ENCODE measurements at places on chromosomes 7 and 10.

- no peak for DNase-seq
Measured at GRCh38 chr7:38257350-38257677, 16.1 kb downstream of the TARP start.

- DNase-seq, result peak; percentile 16
Measured at GRCh38 chr10:97234400-97234799, 48.6 kb upstream of the SLIT1 start.

- no peak for DNase-seq
Measured at GRCh38 chr7:40232242-40232893, 97.6 kb downstream of the SUGCT start.

DNA sequence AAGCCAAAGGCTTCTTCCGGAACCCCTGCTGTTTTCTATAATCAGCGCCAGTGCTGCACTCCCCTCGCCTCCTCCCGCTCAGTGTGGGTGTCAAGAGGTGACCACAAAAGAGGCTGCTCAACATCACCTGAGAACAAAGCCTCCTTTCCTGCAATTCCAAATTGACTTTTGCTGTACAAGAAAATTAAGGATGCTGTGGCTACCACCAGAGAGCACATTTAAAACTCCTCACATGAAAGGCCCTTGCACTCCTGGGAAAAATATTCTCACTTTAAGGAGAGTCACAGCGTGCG is 96.4 kb downstream of the HIPK2 start:
- no peak for DNase-seq

GRCh38 chr10:110225441-110225755 is 18.0 kb downstream of the MXI1 start:
- no peak for DNase-seq

GRCh38 chr7:76269895-76270294 is 32.6 kb upstream of the HSPB1 start:
- no peak for DNase-seq

GRCh38 chr7:99381664-99382075 is 7.1 kb downstream of the ARPC1B start:
- no peak for DNase-seq

DNA sequence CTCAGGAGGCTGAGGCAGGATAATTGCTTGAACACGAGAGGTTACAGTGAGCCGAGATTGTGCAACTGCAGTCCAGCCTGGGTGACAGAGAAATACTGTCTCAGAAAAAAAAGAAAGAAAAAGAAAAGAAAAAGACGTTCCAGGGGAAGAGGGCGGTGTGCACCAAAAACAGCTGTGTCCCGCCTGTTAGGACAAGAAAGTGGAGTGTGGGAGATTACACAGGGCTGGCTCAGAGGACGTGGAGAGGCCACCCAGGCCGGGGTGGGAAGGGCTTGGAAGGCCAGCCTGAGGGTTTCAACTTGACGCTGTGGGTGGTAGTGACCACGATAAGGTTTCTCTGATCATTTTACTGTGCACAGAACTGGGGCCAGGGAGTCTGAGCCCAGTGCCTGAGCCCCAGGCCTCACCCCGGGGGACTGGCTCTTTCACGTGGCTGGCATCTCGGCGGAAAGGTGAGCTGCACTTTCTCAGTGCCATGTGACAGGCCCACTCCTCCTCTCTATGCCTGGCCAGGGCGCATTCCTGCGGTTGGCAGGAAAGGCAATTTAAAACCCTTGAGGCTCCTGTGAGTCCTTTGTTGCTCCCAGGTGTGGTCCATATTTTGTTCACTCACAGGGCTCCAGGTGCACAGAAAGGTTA is 13.9 kb downstream of the RHBDD2 start:
- no peak for DNase-seq

- DNase-seq, result no peak
Measured at GRCh38 chr7:1646957-1647891, 22.9 kb upstream of the ELFN1 start.

- no peak for DNase-seq
Measured at GRCh38 chr7:90766814-90767564, 170.9 kb downstream of the CDK14 start.

DNA sequence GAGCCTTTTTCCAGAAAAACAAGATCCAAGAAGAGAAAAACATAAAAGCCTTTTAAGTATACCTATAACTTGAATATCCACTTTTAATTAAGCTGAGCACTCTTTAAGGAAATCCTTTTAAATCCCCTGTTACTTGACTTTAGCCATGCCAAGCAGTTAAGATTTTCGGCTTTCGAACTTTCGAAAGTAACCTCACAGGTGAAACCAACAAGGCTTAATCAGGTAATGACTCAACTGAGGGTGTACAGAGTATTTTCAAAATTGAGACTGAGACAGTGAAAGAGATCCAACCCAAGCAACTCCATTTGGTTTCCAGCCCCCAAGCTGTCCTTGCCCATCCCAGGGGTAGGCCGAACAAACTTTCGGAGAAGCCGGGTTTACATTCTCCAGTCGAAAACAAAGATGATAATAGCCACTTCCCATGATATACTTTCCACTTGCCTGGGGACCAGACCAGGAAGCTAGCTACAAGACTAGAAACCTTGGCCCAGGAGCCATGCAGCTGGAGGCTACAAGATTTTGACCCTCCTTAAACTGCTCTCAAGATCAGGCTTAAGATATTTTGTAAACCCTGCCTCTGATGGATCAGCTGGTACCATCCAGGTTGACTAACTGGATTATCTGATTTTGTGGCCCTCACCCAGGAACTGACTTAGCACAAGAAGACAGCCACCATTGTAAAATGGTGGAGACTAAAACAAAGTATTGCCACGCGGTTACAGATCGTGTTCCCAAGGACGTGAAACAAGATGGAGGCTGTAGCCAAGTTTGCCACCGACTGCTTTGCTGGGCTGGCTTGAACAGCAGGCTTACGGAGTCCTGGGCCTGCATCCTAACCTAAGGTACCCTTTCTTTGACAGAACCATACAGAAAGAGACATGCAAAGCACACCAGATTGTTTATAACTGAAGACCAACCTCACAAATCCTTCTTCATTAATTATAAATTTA is 32.3 kb downstream of the C1GALT1 start:
- no peak for DNase-seq

DNA sequence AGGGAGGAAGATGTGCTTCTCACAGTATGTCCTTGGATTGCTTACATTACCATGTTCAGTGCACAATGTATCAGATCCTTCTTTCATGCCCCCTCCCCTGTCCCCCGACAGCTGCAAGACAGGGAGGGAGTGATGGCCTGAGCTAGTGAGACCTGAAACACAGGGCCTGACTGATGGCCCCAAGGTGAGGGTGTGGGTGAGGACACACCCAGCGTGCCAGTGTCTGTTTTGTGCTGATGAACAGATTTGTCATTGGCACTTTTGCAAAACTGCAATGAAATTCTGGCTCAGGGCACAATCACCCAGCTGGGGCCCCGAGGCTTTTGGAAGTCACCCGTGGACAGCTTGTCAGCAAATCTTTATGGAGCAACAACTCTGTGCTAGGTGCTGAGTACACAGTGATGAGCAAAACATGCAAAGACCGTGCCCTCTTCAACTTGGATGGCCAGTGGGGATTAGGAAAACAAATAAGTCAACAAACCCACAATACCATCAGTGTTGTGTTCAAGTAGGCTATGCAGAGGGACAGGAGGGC is 59.4 kb upstream of the EMX2 start:
- no peak for DNase-seq

DNA sequence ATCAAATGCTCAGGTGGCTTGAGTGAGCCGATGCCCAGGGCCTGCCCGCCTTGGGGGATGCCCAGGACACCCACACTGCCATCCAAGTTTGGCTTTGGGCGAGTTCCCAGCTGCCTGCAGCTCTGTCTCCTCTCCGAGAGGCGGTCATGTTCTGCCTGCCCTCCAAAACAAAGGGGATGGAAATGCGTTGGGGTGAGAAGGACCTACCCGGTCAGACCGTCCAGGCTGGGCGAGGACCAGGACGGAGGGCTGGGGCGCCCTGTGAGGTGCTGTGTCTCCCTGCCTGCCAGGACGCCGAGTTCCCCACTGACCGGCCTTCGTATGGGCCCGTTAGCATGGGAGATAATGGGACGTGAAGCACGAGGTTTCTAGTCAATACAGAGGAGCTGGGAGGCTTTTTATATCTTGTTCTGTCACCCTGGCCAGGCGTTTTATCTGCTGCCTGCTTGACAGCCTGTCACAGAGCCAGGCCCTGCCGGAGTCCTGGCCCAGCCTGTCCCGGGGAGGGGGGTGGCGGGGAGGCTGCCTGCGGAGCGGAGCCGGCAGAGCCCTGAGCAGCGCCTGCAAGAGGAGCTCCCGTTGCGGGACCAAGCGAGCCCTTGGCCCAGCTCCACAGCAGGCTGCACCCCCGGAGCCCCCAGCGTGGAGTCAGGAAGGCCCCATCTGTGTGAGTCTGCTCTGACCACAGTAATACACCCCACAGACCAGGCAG is 22.0 kb upstream of the ELFN1 start:
- no peak for DNase-seq

DNA sequence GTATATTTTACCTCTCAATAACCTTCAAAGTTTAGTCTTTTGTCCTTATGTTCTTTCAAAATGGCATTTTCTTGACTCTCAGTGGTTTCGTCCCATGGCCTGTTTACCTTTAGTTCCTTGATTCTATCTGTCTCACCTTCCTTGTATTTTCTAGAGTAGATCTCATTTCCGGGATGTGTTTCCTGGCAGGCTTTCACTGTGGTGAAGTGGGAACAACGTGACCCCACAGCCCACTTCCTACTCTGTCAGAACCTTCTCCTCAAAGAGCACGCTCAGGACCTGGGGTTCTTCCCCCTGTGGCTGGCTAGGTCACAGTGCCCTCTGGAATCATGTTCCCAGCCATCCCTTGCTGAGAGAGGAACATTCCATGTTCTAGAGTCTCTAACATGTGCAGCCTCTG is 129.9 kb upstream of the ZNF32 start:
- DNase-seq, result no peak

- DNase-seq, result no peak
Measured at GRCh38 chr10:24231200-24231599, 22.3 kb downstream of the KIAA1217 start.

GRCh38 chr7:155918720-155919390 is 106.6 kb upstream of the SHH start:
- DNase-seq, result no peak

DNA sequence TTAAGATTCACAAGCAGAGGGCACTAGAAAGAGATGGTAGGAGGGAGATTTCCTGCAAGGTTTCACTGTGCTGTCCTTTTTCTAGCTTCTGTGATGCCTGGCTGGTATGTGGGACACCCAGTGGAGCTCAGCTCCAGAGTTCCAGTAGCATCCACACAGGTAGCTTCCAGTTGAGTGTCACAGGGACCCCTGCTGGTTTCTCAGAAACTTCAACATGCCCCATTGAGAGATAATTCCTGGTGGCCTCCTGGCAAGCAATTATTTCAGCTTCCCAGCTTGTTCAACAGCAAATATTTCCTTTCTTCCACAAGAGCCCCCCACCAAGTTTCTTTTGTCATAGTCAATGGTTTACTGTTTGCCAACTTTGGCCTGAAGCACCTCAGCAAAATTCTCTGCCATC is 858.7 kb downstream of the REEP3 start:
- DNase-seq, result no peak

GRCh38 chr7:145168427-145168826 is 332.6 kb upstream of the TPK1 start:
- no peak for DNase-seq

GRCh38 chr10:115854740-115855435 is 418.1 kb downstream of the GFRA1 start:
- no peak for DNase-seq

DNA sequence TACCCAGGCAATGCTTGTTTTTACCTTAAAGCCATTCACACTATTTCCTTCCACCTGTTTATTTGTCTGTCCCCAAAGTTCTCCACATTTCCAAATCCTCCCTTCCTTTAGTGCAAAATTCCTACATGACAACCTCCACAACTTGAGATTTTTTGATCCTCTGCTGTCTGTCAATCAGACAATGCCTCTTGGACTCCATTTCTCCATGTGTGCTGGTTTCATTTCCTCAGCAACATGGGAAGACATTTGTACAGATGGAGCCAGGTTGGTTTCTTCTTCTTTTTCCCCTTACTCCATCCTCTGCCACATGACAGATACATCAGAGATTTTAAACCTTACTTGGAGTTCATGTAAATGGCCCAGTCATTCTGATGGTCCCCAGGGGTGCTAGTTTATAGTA is 19.1 kb upstream of the GIMAP2 start:
- no peak for DNase-seq

DNA sequence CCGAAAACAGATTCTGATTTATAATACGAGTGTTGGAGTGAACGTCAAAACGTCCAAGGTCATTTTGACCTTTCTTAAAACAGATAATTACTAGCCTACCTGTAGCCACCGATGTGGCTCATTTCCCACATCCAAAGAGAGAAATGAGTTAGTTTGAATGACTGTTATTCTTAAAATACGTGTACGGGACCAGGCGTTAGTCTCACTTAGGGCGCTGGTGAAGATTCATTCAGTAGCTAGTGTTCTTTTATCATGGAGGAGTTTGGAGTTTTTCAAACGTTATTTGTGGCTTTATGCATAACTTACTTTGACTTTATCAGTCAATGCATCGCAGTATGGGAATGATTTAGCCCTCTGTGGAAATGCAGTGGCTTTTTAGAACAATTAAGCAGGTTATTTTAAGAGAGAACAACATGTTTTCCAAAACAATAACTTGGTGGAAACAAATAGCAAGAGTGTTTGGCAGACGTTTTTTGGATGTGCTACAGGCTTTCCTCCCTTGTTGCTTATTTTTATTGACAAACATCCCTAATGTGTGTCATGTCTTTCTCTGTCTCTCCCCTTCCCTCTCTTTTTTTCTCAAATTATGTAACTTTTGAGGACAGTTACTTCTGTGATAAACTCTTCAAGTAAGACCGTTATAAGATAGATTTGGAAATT is 1.6 kb downstream of the BICC1 start:
- no peak for DNase-seq

GRCh38 chr7:45863715-45864114 is 9.2 kb downstream of the CCDC201 start:
- no peak for DNase-seq

DNA sequence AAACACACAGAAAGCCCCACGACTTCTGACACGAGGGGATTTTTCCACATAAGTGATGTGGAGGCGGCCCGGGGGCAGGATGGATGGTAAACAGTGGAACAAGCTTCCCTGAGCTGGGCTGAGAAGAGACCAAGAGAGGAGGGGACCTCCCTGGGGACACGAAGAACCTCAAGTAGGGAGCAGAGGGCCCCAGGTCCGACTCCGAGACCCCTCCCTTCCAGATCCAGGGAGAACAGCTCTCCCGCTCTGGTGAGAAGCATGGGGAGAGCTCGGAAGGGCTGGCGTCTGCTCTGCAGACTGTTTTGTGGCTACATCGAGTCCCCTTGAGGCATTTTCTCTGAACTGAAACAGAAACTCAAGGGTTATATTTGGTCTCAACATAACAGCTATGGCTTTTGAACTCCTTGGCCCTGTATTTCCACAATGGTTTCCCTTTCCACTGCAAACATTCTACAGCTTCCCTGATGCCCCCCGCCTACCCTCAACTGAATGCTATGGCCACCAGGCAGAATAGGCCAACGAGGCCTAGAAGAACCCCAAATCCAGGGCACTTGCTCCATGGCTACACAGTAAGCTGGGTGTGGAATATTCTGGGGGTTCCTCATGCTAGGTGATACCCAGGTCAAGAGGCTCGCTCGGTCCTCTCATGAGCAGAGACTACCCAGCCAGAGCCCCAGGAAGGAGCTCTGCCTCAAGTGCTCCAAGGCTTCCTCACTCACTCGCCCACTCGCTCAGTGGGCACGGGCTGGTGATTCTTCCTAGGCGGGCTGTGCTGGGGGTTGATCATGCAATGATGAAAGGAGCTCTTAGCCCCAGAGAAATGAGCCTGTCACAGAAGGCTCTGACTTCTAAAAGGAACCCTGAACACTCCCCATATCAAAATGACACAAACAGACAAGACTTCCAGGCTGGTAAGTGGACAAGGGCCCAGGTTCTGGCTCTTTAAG is 47.5 kb downstream of the FAM53B start:
- no peak for DNase-seq
